ENCODE measurements at places on chromosomes 1 and 21.

DNA sequence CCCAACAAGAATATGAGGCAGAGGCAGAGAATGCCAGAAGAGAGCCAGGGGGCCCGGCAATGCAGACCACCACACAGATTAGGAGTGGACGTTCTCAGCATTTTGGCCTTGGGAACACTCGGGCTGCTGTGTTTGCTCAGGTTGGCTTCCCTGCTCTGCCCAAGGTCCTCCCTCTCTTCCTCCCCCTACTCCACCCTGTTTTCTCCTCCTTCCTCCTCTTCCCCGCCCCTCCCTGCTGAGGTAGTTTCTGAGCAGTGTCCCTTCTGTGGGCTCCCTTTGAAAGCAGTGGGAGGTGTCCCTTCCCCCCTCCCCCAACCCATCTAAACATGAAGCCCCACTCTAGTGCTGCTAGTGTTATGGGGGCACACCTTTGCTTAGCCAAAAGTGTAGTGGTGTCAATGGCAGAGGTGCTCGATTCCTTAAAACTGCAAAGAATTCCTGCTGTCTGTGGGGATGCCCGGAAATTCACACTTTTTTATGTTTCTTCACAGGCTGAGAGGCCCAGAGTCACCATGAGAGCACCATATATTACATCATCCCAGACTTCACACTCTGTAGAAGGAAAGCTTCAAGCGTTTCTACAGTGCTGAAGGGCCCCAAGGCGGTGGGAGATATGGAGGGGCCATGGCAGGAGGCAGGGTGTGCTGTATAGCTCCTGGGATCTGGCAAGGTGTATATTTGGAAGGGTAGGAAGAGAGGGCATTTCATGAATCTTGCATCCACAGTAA lies at the start of gene HHIPL2:
Gene HHIPL2 (minus strand): TSS at position 161 of the 728 bp plus-strand sequence. CDS start 60 bp downstream, at position 101.
- DNase-seq: no peak

DNA sequence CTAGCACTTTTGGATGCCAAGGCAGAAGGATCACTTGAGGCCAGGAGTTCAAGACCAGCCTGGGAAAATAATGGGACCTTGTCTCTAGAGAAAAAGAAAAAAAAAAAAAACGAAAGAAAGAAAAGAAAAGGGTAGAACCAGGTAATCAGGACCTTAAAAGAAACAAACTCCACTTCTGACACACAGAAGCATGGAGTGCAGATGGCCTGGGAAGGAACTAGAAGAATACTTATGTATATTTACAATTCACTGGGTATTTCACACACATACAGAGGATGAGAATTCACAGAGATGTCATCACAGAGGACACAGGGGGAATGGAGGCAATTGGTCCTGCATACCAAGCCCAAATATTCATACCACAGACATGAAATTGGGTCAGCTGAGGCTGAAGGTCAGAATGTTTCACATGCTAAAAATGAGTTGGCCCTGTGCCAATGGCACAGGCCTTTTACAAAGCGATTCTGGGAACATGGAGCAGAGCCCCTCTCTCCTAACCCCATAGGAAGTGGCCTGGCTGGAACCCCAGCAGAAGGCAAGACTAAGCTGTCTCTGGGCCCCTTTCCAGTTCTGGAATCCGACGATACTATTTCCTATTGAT lies 4.4 kb downstream of the B4GALT3 start:
- no peak for DNase-seq

DNA sequence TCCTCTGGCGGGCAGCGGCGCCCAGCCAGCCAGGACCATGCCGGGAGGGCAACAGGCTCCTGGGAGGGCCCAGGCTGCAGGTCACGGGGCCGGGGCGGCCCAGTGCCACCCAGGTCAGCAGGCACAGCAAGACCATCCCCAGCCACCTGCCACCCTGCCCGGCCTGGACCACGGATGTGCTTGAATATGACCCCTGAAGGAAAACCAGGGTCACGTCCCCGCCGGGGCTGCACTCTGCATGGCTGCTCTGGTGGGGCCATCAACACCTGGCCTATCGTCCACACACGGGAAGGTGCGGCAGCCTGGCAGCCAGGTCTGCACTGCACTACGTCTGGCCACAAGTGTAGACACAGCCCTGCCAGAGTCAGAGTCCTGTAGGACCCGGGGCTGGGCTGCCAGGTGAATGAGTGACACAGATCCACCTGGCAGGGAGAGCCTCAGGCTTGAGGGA lies 6.9 kb downstream of the WNT9A start:
- no peak for DNase-seq

DNA sequence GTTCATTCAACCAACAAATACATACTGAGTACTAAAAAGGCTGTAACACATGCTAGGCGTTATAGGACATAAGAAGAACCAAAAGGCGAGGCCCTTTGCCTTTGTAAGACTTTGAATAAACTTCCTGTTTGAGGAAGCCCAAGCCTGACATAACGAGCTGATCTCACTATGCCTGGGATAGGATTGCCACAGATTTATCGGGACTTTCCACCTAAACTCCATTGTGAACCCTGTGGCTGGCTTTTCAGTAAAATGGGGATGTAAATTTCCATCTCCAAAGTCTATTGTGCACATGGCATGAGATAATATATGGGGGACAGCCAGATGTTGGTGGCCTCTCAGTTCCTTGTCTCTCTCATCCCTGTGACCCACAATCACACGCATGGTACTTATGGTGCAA lies 41.9 kb downstream of the LMO4 start:
- DNase-seq: no peak
